Adipose tissue (tissue), 3 donors: ENCODE measurements at places on chromosomes 5 and 9. TPM values are rescaled to one million over a fixed set of nuclear protein-coding genes. Genes with fewer than 3 reads are reported as not detected.

The MEIKIN gene
- not detected for polyA plus RNA-seq

The TXNDC8 gene
- polyA plus RNA-seq = not detected

The IRX4 gene
- 0.06 TPM for polyA plus RNA-seq

The ZNF658 gene
- 0.94 TPM for polyA plus RNA-seq

The C9orf43 gene
- 0.42 TPM for polyA plus RNA-seq

The NOXA1 gene
- polyA plus RNA-seq = 3.1 TPM

The PCDHGA11 gene
- 0.79 TPM for polyA plus RNA-seq

The SOHLH1 gene
- polyA plus RNA-seq = not detected

The INSL6 gene
- polyA plus RNA-seq = not detected

The MARVELD2 gene
- polyA plus RNA-seq = 0.45 TPM

The CATSPER3 gene
- polyA plus RNA-seq = 0.58 TPM

The C9orf50 gene
- polyA plus RNA-seq = not detected

The SHOC1 gene
- polyA plus RNA-seq = 0.03 TPM

The ACTBL2 gene
- not detected for polyA plus RNA-seq

The BARX1 gene
- polyA plus RNA-seq = 6.8 TPM

The IFNA13 gene
- not detected for polyA plus RNA-seq

The STPG3 gene
- polyA plus RNA-seq = not detected

The PCDHB1 gene
- not detected for polyA plus RNA-seq

The TAF11L12 gene
- polyA plus RNA-seq = not detected
